ENCODE measurements at places on chromosomes 2 and 18.

DNA sequence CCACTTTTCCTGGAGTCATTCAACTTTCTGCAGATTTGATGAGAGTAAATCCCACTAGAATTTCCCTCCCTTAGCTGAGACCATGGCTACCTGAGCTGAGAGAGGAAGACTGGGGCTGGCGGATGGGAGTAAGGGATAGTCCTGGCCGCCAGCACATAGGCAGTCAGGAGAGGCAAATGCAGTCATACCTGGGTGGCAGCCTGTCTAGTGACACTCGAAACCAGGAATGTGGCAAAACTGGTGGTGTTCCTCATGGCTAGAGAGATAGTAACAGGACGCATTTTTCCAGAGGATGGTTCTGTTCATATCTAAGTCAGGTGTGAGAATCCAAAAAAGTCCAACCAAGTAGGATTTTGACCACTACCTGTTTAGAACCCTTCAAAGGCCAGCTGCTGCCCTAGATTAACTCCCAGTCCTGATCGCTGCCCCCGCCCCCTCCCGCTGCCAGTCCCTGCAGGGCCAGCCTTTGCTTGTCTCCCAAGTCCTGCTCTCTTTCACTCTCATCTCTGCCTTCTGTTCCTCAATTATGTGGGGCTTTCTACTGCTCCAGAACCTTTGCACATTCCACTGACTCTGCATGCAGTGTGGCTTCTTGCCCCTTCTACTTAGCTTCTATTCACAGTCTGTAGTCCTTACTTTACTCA lies 17.4 kb upstream of the SCG2 start:
- DNase-seq: no peak

- DNase-seq: no peak
Observed at GRCh38 chr2:185782223-185782769, 43.7 kb downstream of the FSIP2 start.

DNA sequence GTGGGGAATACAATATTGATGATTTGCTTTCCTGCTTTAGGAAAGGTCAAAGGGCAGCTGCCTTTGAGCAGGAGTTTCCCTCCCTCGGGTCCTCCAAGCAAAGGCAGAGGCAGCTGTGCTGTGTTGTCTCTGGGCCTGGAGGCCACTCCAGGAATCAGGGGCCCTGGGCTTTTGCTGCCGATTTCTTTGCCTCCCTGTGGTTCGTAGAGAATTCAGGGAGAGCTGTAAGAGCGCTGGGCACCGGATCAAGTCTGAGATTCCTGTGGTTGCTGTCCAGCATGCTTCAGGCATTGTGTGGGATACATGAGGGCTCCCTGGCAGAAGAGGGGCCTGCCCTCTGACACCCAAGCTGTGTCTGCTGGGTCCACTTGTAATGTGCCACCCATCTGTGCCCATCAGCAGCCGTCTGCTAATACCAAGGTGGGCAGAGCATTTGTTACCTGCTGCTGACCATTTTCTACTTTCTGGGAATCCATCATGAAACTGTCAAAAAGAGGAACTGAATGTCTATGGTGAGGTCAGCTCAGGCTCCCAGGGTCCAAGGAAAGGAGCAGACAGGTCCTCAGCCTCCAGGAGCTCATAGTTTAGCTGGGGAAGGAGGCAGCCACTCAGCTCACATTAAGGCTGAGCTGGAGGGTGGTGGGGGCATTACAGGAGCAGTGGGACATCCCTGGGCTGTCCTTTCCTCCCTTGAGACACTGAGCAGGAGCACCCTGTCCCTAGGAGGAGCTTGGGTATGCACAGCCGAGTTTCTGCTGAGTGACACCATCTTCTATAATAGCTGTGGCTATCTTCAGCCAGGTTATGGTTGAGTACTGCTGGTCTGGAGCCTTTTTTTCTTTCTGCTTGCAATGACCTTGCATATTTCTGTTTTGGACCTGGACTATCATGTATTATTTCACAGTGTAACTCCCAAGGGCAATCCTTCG lies 68.5 kb downstream of the CTIF start:
- DNase-seq: no peak

DNA sequence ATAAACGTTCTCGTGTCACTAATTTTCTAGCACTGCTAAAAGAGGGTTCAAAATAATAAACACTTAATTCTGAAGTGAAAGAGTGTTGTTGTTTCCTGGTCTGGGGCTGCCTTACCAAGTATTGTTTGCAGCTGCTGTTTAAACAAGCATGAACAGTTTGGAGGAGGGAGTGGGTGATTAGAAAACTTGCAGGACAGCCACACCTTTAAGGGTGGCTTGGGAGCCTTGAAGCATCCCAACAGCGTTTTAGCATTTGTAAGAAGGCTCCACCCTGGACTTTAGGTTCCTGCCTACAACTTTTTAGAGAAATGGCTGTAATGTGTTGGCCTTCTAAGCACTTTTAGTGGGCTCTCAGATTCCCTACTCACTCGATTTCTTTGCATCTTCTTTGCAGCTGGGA lies 371.6 kb downstream of the TGIF1 start:
- DNase-seq: no peak

DNA sequence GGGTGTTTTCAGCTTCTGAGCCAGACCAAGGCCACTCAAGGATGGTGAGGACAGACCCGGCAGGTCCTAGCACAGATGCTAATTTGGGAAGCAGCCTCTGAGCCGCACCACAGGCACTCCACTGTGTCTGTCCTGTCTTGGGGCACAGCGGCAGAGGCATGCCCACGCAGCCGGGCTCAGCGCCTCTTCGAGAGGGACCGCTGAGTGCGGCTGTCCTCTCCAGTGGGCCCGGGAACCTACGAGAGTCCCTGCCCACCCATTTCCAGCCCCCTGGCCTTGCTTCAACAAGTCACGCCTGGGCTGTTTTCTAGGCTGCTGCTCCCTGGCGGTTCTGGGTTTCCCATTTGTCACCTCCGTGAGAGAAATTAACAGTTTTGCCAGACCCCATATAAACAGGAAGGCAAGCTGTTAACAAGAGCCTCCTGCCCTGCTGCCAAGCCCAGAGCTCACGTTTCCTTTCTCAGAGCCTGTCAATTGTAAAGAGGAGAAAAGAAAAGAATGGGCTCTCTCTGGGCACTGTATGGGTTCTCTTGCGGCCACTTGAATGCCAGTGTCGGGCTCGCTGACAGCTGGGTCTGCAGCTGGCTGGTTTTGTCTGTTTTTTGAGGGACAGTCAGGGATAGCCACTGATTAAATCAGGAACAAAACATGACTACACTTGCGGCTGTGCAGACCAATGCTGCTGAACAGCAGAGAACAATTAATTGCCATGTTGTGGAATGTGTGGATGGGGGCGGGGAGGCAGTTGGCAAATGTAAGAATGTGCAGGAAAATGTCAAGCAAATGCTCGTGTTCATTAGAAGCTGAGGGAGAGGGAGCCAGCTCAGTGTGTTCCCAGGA lies 30.6 kb downstream of the TMEM17 start:
- DNase-seq: no peak

- DNase-seq: no peak
Observed at GRCh38 chr2:190664240-190664639, 15.4 kb downstream of the NAB1 start.

DNA sequence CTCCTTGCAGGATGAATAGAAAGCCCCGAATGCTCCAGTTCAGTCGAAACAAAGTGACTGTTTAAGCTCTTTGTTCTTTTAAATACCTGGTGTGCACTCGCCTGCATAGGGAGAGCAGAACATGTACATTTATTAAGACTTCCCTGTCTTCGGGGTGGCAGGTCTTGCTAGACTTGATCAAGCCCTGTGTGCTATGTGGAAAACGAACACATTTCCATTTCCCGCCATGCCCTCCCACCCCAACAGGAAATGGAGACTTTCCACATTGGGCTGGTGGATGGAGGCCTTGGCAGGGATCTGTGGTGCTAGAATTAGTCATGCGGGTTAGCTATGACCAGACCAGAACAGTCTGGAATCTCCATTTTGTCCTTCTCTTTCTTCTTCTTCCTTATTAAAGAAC lies 321.0 kb upstream of the THSD7B start:
- no peak for DNase-seq

DNA sequence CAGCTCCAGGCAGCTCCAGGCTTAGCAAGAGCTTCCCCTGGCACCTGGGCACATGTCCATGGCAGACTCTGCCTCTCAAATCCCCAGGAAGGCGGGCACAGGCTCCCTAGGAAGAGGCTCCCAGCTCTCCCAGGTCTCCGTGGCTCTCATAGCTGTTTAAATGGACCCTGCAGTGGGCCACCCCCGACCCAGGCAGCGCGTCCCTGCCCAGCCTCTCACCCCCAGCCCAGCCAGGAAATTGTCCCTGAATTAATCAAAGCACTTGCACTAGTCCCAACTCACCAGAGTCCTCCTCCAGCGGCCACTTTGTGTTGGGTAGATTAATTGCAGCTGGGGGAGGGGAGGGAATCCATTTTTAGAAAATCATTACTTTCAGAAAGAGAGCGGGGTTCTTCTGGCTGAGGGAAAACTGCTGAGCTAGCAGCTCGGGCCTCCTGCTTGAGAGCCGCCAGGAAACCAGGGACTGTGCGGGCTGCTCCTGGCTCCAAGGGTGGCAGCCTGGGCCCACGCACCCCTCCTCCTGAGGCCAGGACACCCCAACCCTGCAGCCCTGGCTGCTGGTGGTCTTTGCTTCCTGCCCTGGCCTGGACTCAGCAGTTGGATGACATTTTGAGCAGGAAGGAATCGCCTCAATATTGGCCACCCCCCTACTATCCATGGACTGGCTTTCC lies 36.0 kb downstream of the SMAD7 start:
- no peak for DNase-seq

DNA sequence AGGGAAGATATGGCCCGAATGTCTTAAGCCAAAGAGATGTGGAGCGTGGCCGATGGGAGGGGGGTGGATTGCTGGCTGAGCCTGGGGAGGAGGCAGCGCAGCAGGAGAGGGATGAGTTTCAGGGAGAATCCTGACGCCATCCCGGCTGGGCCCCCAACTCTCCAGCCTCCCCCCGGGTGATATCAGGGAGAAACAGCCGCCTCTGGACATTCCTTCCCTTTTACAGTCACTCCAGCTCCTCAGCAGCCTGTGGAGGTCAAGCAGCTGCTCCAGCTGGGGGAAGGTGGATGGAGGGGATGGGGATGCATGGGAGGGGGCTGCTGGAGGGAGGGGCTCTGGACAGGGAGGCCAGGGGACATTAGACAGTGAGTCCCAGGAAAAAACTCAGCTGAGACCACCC lies 9.5 kb upstream of the DES start:
- no peak for DNase-seq

DNA sequence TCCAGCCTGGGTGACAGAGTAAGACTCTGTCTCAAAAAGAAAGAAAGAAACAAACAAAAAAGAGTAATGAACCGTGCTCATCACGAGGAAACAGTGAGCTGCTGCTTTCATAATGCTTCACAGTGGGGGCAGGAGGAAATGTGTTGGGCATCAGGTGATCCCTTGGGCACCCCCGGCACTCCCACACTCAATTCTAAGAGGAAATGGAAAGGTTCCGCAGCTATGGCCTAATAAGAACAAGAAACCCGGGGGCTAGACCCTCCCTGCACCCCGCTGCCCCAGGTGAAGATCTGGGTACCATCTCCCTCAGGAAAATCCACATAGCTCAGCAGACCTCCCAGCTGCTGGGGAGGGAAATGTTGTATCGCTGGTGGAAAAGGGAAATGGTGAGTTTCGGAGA lies 118.9 kb downstream of the LPIN1 start:
- DNase-seq: no peak

GRCh38 chr18:44741511-44741910 lies 60.8 kb downstream of the SETBP1 start:
- no peak for DNase-seq

GRCh38 chr2:235930701-235931100 lies 237.5 kb downstream of the GBX2 start:
- no peak for DNase-seq

GRCh38 chr2:168216351-168217005 lies 30.9 kb downstream of the STK39 start:
- DNase-seq: no peak

All from activated naive CD4-positive, alpha-beta T cell treated with anti-CD3 and anti-CD28 coated beads, Interleukin-2, amount 50 U/mL, for 16 hours (primary cell).